Stimulated activated CD8-positive, alpha-beta memory T cell treated with anti-CD3 and anti-CD28 coated beads, Interleukin-7, amount 100 ng/mL, for 1 hour (primary cell): ENCODE measurements at places on chromosomes 1 and 21.

GRCh38 chr1:17119076-17119772 lies at the start of gene PADI2:
Gene PADI2, minus strand, starts transcription at chr1:17119451. Its CDS starts 80 bp downstream, at chr1:17119371.
- peak; percentile 8 for DNase-seq

DNA sequence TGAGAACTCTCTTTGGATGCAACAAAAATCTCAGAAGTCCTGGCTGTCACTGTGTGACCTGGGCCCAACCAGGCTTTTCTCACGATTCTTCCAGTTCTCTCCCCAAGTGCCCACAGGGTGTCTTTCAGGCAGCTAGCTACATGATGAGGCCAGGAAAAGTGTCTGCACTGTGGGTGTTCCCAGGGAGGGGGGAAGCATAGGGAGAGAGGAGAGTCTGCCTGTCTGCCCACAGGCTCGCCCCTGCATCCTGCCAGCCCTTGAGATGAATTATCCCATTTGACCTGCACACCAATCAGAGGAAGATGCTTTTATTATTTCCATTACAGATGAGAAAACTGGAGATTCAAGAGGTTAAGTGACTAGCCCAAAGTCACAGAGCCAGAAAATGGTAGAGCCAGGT lies 27.8 kb downstream of the FOXO6 start:
- no peak for DNase-seq

DNA sequence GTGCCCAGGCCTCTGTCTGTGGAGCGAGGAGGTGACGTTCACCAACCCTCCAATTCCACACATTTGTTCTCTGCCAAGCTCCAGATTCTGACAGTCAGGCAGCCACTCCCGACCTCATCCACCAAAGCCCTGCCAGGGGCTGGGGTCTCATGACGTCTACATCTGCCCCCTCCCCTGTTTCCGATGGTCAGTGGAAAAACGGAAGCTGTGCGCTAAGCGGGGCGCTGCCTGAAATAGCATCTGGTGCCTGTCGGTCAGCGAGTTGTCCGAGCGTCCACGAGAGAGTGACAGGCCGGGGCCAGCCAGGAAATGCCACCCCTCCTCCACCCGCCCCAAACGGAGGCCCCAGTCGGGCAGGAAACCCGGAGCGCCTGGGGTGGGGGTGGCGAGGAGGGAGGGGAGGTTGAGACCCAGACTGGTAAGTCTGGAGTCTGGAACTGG lies 3.2 kb upstream of the TAL1 start:
- no peak for DNase-seq

GRCh38 chr1:162956922-162957321 lies 95.9 kb upstream of the CCDC190 start:
- DNase-seq: no peak
